Kidney epithelial cell (primary cell): ENCODE measurements at places on chromosomes 12 and 14. TPM values are rescaled to one million over a fixed set of nuclear protein-coding genes. Genes with fewer than 3 reads are reported as not detected.

DNA sequence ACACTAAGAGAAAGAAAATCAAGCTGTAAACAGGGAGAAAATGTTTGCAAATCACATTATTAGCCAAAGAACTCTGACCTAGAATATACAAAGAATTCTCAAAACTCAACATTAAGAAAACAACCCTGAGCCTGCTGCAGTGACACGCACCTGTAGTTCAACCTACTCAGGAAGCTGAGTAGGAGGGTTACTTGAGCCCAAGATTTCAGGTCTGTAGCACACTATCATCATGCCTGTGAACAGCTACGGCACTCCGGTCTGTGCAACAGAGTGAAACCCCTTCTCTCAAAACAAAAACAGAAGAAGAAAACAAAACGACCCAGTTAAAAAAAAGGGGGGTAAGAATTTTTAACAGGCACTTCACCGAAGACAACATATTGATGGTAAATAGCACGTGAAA is 20.8 kb downstream of the SAV1 start:
- no peak for DNase-seq

The TAS2R8 gene
- 0.08 TPM in 1 of 2 replicates, not detected in the other for total RNA-seq

The BICDL1 gene
- 7.9 and 9.2 TPM in 2 replicates for total RNA-seq

DNA sequence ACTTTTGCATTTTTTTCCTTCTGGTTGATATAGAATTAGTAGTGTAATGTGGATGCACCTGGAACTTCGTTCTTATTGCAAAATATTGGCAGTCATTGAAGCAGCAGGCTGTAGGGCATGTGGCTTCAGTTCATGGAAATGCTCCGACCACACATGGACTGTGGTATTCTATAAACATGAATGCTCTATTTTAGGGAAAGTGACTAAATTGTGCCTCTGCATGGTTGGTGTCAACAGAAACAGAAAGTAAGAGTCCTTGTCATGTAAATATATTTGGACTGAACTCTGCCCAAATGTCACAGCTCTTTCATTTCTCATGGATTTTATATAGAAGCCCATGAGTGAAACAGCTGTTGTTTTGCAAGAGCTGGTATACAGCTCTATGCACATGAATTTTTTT is 917.0 kb downstream of the LRFN5 start:
- no peak for DNase-seq

- DNase-seq = no peak
Observed at GRCh38 chr14:65664436-65664835, 251.9 kb downstream of the FUT8 start.

GRCh38 chr12:64042911-64043310 is 179.2 kb downstream of the KICS2 start:
- no peak for DNase-seq

GRCh38 chr12:71780237-71780822 is 25.7 kb downstream of the RAB21 start:
- DNase-seq = no peak

The RD3L gene
- not detected in 2 replicates for total RNA-seq

DNA sequence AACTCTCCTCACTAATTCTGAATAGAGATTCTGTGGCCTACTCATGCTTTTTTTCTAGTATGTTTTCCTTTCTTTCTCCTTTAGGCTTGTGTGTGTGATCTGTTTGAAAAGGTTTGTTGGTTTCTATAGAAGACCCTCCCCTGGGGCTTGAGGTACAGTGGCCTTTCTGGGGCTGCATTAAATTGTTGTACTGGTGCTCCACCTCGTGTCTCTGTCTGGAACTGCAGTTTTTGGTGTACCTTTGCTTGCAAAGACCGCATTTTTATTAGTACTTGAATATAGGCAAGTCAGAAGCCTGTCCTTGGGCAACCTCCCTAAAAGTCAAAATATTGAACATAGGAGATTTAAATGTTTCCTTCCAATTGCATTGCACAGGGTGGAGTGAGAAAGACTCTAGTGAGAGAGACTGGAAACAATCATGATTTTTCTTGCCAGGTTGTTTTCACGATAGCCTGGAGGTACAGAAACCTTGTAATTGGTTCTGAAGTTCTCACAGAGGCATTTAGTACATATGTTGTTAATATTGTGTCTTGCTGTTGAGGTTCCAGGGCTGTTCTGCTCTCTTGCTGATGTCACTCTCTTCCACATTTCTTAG is 39.0 kb downstream of the SLCO1B1 start:
- no peak for DNase-seq

GRCh38 chr12:65742018-65743010 is 82.0 kb upstream of the HMGA2 start:
- DNase-seq = no peak

DNA sequence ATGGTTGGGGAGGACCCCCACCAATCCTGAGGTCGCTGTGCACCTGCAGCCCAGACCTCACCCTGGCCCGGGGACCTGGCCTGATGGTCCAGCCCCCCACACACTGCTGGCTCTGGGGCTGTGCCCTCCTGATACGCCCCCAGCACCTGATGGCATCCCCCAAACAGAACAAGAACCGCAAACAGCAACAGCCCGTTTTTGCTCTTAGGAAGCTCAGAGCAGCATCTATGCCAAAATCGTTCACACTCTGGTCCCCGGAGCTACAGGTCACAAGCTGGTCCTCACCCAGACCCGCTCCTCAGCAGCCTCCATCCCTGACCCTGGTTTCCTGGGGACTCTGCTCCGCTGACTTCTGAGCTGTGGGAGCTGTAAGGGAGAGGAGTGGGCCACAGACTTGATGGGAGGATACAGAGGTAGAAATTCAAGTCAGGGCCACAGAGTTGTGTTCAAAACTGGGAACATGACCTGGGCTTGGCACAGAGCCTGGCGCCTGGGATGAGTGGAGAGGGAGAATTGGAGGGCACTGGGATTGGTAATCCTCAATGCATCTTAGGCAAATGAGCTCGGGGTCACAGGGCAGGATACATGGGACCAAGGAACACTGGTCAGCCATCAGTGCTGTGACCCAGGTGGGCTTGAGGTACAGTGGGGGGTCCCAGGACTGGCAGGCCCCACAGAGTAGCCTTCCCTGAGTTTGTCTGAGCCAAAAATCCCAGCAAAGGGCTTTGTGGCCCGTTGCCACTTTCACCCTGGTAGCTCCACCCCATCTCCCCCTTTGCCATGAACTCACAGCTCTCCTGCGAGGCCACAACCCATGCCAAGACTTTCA is 170.9 kb upstream of the RTL1 start:
- no peak for DNase-seq

- DNase-seq = no peak
Observed at GRCh38 chr14:99004112-99004511, 267.9 kb downstream of the BCL11B start.

The EML5 gene
- 0.79 and 1.1 TPM in 2 replicates for total RNA-seq

DNA sequence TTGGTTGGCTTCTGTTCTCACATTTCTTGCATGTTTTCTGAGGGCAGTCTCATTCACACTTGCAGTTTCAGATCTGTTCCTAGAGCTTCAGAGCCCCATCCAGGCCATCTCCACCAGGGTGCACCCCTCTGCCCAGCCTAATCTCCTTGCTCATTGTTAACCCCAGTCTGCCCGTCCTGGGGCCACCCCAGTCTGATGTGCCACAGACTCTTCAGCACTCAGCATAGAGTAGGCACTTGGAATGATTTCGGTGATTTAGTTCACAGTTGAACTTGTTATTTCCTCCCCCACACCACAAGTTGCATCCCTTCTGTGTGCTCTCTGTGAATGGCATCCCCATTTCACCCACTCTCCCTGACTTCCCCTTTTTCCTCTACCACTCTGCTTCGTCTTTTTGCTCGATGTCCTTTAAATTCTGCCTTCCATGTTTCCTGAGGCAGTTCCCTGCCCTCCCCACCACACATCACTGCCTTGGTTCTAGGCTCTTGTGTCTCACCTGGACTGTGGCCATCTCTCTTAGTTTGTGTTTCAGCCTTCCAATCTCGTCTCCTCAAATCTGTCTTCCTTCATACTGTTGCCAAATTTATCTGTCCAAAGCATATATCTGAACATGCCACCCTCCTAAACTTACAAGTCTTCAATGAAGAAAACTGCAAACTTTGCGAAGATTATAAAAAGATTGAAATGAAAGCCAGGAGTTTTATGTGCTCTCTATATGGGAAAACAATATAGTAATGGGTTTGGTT is 41.5 kb downstream of the ANO6 start:
- DNase-seq = no peak

DNA sequence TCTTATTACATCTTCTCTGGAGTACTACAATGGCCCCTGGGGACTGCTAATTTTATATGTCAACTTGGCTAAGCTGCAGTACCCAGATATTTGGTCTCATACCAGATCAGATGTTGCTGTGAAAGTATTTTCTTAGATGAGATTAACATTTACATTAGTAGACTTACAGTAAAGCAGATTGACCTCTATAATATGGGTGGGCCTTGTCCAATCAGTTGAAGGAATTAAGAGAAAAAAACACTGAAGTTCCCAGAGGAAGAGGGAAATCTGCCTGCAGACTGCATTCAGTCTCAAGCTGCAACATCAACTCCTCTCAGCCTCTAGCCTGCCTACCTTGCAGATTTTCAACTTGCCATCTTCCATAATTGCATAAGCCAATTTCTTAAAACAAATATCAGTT is 430.1 kb downstream of the MED13L start:
- no peak for DNase-seq

The CNPY2 gene
- 134 and 150 TPM in 2 replicates for total RNA-seq

The PLEKHG3 gene
- total RNA-seq = 109 and 136 TPM in 2 replicates

DNA sequence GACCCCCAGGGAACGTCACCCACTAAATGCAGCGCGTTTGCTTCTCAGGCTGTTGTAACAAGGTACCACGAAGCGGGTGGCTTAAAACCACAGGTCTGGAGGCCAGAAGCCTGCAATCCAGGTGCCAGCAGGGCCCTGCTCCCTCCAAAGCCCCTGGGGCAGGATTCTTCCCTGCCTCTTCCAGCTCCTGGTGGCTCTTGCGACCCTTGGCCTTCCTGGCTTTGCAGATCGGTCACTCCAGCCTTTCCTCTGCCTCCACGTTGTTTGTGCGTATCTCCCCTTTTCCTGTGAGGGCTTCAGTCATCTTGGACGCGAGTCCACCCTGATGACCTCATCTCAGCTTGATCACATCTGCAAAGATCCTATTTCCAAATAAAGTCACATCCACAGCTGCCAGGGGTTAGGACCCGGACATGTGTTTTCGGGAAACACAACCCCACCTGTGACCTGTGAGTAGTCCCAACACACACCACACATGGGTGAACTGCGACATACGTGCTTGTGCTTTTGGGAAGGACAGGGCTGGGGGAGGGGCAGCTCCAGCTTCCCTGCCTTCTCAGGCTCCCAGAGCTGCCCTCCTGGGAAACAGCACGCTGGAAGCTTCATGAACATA is 114.5 kb upstream of the NCOR2 start:
- DNase-seq = no peak

The TMPRSS12 gene
- total RNA-seq = not detected in 2 replicates

GRCh38 chr12:8822298-8822697 is at the start of gene A2ML1:
Gene A2ML1, plus strand, starts transcription at chr12:8822621. Its CDS starts 31 bp downstream, at chr12:8822652.
- no peak for DNase-seq
